ENCODE measurements at places on chromosomes 16 and 17.

DNA sequence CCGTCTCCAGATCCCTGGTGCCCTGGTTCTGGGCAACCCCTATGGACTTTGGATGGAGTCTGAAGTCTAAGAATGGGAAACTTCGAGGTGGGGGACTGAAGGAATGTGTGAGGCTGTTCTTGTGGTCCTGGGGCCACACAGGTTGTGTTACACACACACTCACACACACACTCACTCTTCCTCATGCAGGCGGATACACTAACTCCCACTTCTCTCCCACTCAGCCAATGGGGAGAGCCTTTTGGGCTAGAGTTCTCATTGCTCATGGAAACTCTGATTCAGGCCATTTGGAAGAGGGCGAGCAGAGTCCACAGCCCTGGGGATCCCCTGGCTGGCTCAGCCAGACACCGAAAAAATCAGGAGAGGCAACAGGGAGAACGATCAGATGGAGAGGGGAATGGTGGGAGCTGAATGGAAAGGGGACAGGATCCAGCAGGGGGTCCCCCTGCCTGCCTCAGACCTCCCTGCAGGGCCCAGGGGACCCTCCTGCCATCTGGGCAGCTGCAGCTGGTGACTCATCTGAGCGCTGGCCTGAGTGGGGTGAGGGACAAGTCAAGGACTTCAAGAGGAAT, 9.1 kb downstream of the IGFBP4 start:
- no peak for DNase-seq

DNA sequence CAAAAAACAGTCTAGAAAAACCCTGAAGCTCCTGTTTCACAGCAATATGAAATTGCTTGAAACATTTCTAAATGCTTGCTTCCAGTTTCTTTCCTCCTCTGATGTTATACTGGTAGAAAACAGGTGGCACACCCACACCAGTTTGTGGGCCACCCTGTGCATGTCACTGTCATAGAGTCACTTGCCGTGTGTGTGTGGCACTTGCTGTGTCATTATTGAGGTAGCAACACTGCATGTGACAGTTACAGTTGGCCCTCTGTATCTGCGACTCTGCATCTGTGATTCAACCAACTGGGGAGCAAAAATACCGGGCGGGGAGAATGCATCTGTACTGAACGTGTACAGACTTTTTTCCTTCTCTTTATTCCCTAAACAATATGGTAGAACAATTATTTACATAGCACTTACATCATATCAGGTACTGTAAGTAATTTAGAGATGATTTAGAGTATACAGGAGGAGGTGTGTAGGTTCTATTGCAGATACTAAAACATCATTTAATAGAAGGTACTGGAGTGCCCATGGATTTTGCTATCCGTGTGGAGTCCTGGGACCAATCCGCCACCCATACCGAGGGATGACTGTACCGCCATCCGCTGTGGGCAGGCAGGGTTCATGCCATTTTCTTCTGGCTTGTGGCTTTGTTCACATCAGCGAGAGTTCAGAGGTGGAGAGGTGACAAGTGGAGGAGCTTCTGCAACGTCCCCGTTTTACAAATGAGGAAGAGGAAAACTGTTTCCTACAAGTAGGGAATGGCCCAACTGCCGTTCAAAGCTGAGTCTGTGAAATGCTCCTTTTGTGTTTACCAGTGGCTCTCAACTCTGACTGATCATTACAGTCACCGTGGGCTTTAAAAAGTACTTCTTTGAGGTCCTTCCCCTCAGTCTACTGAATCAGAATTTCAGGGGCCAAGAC, 373.7 kb downstream of the SNX29 start:
- no peak for DNase-seq

DNA sequence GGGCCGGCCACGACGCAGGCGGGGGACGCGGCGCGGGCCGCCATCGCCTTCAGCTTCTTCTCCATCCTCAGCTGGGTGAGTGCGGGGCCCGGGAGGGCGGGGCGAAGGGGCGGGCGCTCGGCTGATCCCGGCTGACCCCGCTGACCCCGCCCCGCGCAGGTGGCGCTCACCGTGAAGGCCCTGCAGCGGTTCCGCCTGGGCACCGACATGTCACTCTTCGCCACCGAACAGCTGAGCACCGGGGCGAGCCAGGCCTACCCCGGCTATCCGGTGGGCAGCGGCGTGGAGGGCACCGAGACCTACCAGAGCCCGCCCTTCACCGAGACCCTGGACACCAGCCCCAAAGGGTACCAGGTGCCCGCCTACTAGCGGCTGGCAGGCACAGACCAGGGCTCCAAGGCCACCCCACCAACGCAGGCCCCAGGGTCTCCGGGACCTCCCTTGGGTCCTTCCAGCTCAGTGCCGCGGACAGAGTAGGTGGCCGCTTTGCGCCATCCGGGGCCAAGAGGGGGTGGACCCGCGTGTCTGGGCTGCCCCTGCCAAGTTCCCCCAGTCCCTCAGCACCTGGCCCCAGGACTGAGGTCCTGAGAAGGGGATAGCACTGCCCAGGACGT, 3.0 kb downstream of the SYNGR3 start:
- DNase-seq, result no peak

DNA sequence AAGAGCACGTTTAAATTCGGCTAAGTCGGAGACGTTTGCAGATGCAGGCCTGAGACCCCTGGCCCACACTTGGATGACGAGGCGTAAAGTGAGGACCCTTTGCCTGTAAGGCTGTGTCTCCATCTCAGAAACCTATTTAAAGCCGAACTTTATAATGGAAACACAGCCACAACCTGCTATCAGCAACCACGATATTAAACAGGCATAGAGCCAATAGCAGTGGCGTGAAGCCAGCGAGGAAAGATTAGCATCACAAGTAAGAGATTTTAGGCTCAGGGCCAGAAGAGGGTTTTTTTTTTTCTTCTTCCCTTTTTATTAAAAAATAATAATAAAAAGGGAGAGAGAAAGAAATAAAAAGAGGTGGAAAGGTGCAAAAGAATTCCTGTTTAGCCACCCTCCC, 111.3 kb upstream of the NOL11 start:
- DNase-seq, result no peak

- no peak for DNase-seq
Observed at GRCh38 chr17:8412089-8412488, 14.5 kb upstream of the RNF222 start.

DNA sequence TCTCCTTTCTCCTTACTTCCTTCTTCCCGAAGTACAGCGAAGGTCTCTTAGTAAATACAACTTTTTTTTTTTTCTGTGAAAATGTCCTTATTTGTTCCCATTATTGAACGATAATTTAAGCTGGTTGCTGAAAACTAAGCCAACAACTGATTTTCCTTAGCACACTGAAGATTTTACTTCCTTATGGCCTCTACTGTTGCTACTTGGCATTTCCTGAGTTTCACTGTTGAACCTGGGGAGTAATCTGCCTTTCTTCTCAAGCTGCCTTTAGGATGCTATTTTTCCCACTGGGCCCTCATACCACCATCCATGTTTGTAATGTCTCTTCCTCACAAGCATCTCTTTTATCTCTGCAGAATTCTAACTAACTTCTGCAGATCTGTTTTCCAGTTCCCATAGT, 26.1 kb downstream of the UBE2O start:
- no peak for DNase-seq

GRCh38 chr17:74569020-74570003, 2.0 kb upstream of the CD300H start:
- DNase-seq, result no peak

DNA sequence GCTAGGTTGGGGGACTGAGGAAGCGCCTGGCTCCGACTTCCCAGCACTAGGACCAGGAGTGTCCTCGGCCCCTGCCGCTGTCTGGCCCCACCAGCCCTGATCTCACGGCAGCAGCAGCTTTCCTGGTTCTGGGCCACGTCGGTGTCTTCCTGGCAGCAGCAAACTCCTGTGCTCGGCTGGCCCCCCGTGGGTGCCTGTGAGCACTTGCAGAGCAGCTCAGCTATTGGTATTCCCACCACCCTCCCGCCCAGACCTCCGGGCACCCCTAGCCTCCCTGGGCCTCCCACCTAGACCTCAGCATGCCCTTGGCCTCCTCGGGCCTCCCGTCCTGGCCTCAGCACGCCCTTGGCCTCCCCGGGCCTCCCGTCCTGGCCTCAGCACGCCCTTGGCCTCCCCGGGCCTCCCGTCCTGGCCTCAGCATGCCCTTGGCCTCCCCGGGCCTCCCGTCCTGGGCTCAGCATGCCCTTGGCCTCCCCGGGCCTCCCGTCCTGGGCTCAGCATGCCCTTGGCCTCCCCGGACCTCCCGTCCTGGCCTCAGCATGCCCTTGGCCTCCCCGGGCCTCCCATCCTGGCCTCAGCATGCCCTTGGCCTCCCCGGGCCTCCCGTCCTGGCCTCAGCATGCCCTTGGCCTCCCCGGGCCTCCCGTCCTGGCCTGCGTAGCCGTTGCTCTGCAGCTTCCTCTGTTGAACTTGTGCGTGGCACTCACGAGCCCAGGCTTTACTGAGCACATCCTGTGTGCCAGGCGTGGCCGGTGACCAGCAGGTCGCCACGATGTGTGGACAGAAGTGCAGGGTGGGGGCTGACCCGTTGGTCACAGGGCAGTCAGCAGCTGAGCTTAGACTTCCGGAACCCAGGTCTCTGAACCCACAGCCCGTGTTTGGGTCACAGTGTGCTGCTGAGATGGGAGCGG, 51.8 kb upstream of the ACSF3 start:
- DNase-seq, result no peak

GRCh38 chr17:28399808-28400207, 6.2 kb downstream of the SLC46A1 start:
- DNase-seq, result no peak

GRCh38 chr16:85428168-85428898, 184.8 kb upstream of the GSE1 start:
- DNase-seq, result no peak

GRCh38 chr17:6170349-6170748, 100.2 kb downstream of the WSCD1 start:
- no peak for DNase-seq

GRCh38 chr17:65670667-65671371, 109.4 kb upstream of the AXIN2 start:
- DNase-seq, result no peak

GRCh38 chr16:4375717-4376116, 4.1 kb downstream of the VASN start:
- no peak for DNase-seq

GRCh38 chr17:39820987-39821386, 43.1 kb downstream of the IKZF3 start:
- no peak for DNase-seq

Measured in breast epithelium (tissue), 4 donors.